ENCODE measurements at places on chromosomes 7 and 10. TPM values are rescaled to one million over a fixed set of nuclear protein-coding genes. Genes with fewer than 3 reads are reported as not detected.

DNA sequence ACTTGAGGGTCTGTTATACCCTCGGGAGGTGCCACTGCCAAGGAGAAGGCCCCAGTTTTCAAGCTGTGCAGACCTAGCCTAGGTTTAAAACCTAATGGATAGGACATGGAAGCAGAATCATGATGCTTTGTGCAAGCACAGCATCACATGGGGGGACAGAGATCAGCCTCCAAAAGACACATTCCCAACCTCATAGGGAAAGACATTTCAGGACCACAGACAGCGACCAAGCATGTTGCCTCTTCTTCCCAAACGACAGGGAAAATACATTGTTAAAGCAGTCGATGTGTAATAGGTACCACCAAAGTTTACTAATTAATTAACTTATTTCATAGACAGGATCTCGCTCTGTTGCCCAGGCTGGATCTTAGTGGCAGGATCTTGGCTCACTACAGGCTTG, 573.9 kb downstream of the TCERG1L start:
- H3K36me3 ChIP-seq: no peaks in the 10 kb centered on the region
- H3K27ac ChIP-seq: no peak overlapping the region
- H3K4me3 ChIP-seq: no peak overlapping the region
- H3K27me3 ChIP-seq: no peaks in the 10 kb centered on the region

- H3K4me3 ChIP-seq: peak overlapping the region; percentile 56
- H3K27ac ChIP-seq: peak overlapping the region; percentile 64
- H3K27me3 ChIP-seq: no peaks in the 10 kb centered on the region
- H3K4me1 ChIP-seq: peaks cover 14% of the 10 kb centered on the region
Observed at GRCh38 chr10:3452173-3452626, 279.6 kb upstream of the PITRM1 start.

DNA sequence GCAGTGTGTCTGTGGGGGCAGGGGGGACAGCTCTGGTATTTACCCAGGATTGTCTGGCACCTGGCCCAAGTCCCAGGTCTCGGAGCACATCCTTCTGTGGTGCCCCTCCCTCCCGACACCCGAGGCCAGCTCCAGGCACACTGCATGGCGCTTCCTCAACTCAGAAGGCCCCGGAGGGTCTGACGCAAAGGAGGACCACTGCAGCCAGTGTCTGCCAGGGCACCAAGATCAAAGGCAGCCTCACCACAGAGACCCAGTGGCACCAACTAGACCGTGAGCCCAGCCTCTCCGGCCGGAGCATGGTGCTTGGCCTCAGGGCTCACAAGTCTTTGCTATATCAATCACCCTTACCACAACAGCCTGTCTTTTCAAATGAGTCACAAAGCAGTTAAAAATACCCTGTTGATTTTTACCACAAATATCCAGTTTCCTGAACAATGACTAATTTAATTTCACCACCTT, 99.3 kb upstream of the DDC start:
- no peaks in the 10 kb centered on the region for H3K36me3 ChIP-seq
- peak overlapping the region; percentile 77 for H3K27ac ChIP-seq
- no peaks in the 10 kb centered on the region for H3K27me3 ChIP-seq
- no peak for DNase-seq
- peaks cover 73% of the 10 kb centered on the region for H3K4me1 ChIP-seq

The DENND10 gene
- total RNA-seq: 22.6 TPM

The METTL27 gene
- total RNA-seq: not detected

DNA sequence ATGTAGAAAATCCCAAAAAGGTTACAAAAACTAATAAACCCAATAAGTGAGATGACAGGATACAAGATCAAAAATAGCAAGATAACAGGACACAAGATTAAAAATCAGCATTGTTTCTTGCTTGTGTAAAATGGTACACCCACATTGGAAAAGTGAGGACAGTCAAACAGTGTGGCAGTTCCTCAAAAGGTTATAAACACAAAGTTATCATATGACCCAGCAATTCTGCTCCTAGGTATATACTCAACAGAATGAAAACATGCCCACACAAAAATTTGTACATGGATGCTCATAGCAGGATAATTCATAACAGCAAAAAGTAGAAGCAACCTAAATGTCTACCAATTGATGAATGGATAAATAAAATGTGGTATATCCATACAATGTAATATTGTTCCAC, 105.8 kb downstream of the ARMH3 start:
- no peak overlapping the region for H3K27ac ChIP-seq
- H3K4me1 ChIP-seq: no peaks in the 10 kb centered on the region
- no peak for DNase-seq
- no peak overlapping the region for H3K4me3 ChIP-seq
- H3K36me3 ChIP-seq: no peaks in the 10 kb centered on the region
- no peaks in the 10 kb centered on the region for H3K27me3 ChIP-seq

The ACTR3C gene
- total RNA-seq: 6.4 TPM

The PRLHR gene
- not detected for total RNA-seq

DNA sequence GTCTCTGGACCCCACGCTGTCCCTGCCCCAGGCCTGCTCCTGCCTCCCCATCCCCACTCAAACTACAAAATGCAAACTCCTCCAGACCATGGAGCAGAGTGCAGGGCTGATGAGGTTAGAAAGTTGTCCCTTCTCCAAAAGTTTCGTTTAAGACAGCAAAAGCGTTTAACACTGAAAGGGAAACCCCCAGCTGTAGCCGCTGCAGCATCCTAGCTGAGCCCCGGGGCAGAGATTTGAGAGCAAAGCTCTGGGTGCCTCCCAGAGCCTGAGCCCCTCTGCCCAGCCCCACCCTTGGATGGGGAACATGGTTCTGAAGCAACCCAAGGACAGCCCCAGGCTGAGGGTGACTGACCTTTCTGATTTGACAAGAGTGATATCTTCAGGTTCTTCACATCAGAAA, 52.8 kb upstream of the ENO4 start:
- no peaks in the 10 kb centered on the region for H3K27me3 ChIP-seq
- H3K36me3 ChIP-seq: no peaks in the 10 kb centered on the region
- no peak overlapping the region for H3K27ac ChIP-seq
- H3K4me1 ChIP-seq: no peaks in the 10 kb centered on the region

GRCh38 chr7:4049202-4049601, 632.9 kb upstream of the FOXK1 start:
- no peak for DNase-seq
- no peaks in the 10 kb centered on the region for H3K27me3 ChIP-seq
- H3K4me1 ChIP-seq: no peaks in the 10 kb centered on the region
- no peak overlapping the region for H3K4me3 ChIP-seq
- no peak overlapping the region for H3K27ac ChIP-seq
- H3K36me3 ChIP-seq: peaks cover 4% of the 10 kb centered on the region

DNA sequence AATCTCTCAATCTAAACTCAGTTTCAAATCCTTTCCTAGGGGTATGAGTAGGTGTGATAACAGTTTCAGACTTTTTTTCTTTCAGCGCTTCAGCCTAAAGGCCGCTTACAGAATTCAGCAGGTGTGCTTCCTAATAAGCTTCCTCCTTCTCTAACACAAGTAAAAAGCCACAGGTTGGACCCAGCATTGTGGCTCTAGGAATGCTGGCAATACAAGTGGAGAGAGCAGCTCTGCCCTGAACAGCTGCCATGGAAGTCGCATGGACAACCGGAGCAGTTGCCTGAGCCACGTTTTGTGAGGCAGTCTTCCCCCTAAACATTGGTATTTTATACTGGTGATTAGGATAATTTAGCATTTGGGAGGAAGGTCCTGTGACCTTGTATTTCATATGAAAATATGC, 83.5 kb downstream of the ST7 start:
- no peaks in the 10 kb centered on the region for H3K36me3 ChIP-seq
- H3K4me1 ChIP-seq: peaks cover 39% of the 10 kb centered on the region
- H3K4me3 ChIP-seq: no peak overlapping the region
- H3K27ac ChIP-seq: peak overlapping the region; percentile 0
- no peaks in the 10 kb centered on the region for H3K27me3 ChIP-seq

DNA sequence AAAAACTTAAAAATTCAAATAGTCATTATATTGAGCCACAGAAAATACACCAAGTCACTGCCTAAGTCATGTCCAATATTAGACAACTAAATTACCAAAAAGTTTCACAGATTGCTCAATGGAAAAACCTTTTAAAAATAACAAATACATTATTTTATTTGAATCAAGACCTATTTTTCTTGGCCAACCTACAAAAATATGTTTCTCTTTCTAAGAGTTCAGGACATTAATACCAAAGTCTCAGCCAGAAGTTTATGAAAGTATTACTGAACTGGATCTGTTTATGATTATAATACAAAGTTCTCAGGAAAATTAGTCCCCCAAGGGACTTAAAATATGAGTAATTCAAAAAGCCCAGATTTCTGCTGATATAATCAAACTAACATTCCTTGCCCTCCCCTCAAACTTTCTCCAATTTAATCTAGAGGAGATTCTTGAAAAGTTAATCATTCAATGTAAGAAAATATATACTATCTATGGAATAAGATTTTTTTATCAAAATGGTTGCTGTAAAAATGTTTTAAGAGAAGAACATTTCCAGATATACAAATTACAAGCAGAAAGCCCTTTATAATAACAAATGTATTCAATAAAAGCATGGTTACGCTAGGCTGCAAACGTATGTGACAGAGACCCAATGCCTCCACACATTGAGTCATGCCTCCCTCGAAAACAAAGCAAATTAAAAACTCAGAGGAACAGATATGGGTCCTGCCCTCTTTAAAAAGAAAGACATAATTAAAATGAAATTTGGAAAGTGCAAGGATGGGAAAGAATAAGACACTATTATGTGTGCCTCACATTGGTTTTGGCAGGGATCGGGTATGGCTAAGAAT, 381.6 kb downstream of the PARD3 start:
- no peaks in the 10 kb centered on the region for H3K27me3 ChIP-seq
- H3K27ac ChIP-seq: no peak overlapping the region
- H3K4me3 ChIP-seq: no peak overlapping the region
- no peaks in the 10 kb centered on the region for H3K36me3 ChIP-seq

DNA sequence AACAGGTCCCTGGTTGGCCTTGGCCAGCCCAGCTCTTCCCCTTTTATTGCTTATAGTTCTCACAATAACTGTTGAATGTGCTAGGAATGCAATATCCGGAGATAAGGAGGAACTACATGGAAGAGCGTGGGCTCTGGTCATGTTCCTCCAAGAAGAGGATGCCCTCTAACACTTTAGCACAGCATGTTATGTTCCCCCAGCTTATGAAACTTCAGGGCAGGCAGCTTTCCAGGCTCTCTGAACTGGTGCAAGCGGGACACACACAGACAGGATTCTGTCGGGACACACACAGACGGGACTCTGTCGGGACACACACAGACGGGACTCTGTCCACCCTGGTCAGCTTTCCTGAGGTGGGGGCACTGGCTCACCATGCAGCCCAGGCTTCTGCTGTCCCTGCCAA, 141.6 kb downstream of the PKD1L1 start:
- no peaks in the 10 kb centered on the region for H3K27me3 ChIP-seq
- no peaks in the 10 kb centered on the region for H3K36me3 ChIP-seq
- peaks cover 21% of the 10 kb centered on the region for H3K4me1 ChIP-seq
- peak overlapping the region; percentile 28 for H3K4me3 ChIP-seq

The H2BK1 gene
- total RNA-seq: not detected

The PDZD7 gene
- 1.1 TPM for total RNA-seq

- H3K27me3 ChIP-seq: no peaks in the 10 kb centered on the region
- no peak overlapping the region for H3K27ac ChIP-seq
- no peak overlapping the region for H3K4me3 ChIP-seq
- no peak for DNase-seq
- H3K36me3 ChIP-seq: peaks cover 5% of the 10 kb centered on the region
Observed at GRCh38 chr10:102677331-102678067, 33.2 kb downstream of the TRIM8 start.

- H3K4me3 ChIP-seq: no peak overlapping the region
- no peaks in the 10 kb centered on the region for H3K4me1 ChIP-seq
- no peaks in the 10 kb centered on the region for H3K36me3 ChIP-seq
- no peak overlapping the region for H3K27ac ChIP-seq
- no peaks in the 10 kb centered on the region for H3K27me3 ChIP-seq
Observed at GRCh38 chr10:128843972-128844371, 623.1 kb upstream of the MGMT start.

The NOLC1 gene
- total RNA-seq: 104 TPM

GRCh38 chr7:22654831-22655230, 72.2 kb upstream of the IL6 start:
- no peaks in the 10 kb centered on the region for H3K36me3 ChIP-seq
- no peaks in the 10 kb centered on the region for H3K27me3 ChIP-seq
- H3K4me1 ChIP-seq: peaks cover 3% of the 10 kb centered on the region

The ADAM22 gene
- 5.0 TPM for total RNA-seq

The PRSS37 gene
- not detected for total RNA-seq

GRCh38 chr10:123797813-123798212, 93.8 kb downstream of the CPXM2 start:
- no peak overlapping the region for H3K27ac ChIP-seq
- peaks cover 20% of the 10 kb centered on the region for H3K36me3 ChIP-seq
- H3K4me3 ChIP-seq: no peak overlapping the region
- H3K27me3 ChIP-seq: no peaks in the 10 kb centered on the region
- DNase-seq: no peak

The SORBS1 gene
- total RNA-seq: 1,110 TPM

The AGMO gene
- total RNA-seq: 3.0 TPM

- H3K4me1 ChIP-seq: no peaks in the 10 kb centered on the region
- no peak overlapping the region for H3K4me3 ChIP-seq
- no peaks in the 10 kb centered on the region for H3K36me3 ChIP-seq
- no peak overlapping the region for H3K27ac ChIP-seq
- no peak for DNase-seq
Observed at GRCh38 chr10:127855591-127855881, 37.2 kb downstream of the CLRN3 start.

GRCh38 chr7:44244282-44244681, 43.5 kb downstream of the YKT6 start:
- no peak overlapping the region for H3K27ac ChIP-seq
- no peaks in the 10 kb centered on the region for H3K4me1 ChIP-seq
- H3K4me3 ChIP-seq: no peak overlapping the region
- DNase-seq: no peak

DNA sequence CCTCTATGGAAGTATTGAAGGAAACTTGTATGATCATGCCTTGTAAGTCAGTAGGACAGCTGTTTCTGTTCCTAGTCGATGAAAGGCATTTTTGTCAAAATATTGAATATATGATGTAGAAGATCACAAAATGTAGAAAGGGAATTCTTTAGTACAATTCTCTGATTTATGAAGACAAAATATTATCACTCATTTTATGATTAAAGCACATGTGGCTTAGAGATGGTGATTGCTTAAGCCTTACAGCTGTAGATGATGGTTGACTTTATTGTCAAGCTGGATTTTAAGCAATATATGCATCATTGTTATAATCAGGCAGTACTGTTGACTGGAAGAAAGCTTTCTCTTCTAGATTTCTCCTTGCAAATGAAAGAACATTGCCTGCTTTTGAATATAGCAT, 26.4 kb downstream of the MXI1 start:
- H3K27me3 ChIP-seq: no peaks in the 10 kb centered on the region
- peaks cover 57% of the 10 kb centered on the region for H3K4me1 ChIP-seq
- H3K36me3 ChIP-seq: peaks cover 7% of the 10 kb centered on the region
- H3K27ac ChIP-seq: no peak overlapping the region

The SNCG gene
- 167 TPM for total RNA-seq

The ASB10 gene
- not detected for total RNA-seq

- H3K4me3 ChIP-seq: no peak overlapping the region
- no peaks in the 10 kb centered on the region for H3K4me1 ChIP-seq
- no peaks in the 10 kb centered on the region for H3K27me3 ChIP-seq
- no peaks in the 10 kb centered on the region for H3K36me3 ChIP-seq
Observed at GRCh38 chr7:142827951-142828500, 26.9 kb upstream of the EPHB6 start.

Data from thoracic aorta (tissue), 2 donors.